ENCODE measurements at places on chromosomes 16 and 17.
A peak's percentile ranks its signal among the peaks of the same experiment; 100 is the strongest.

DNA sequence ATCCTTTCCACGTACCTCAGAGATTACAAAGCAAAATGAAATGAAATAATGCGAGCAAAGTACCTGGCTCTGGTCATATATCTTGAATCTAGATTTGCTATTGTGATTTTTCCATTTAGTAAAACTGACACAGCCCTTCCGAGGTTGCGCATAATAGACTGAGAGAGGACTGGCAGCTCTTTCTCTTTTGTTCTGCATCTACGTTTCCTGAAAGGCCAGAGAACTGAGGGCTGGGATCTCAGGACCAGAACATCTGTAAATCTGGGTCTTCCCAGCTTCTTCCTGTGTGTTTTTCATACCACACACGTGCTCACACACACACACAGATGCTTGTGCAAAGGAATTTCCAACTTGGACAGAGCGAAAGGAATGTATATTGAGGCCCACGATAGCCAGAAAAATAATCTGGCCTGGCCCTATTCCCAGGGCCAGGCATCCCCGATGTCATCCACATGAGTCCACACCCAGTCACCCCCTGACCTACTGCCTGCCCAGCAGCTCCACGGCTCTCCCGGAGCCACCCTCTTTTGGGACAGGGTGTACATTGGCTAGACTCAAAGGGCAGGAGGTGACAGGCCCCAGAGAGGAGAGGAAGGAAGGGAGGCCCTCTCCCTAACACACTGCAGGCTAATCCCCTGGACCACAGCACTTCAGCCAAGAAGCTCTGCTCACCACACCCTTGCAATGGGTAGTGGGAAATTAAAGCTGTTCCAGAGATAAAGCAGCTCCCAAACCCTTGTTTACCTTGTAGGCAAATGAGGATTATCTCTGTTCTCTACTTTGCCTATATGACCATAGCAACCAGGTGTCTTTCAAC, 41.8 kb downstream of the NOL11 start:
- no peak for DNase-seq

- no peak for DNase-seq
Observed at GRCh38 chr17:33927732-33928133, 327.4 kb upstream of the CCL2 start.

- no peak for DNase-seq
Observed at GRCh38 chr17:48711128-48711527, 11.2 kb downstream of the PRAC1 start.

DNA sequence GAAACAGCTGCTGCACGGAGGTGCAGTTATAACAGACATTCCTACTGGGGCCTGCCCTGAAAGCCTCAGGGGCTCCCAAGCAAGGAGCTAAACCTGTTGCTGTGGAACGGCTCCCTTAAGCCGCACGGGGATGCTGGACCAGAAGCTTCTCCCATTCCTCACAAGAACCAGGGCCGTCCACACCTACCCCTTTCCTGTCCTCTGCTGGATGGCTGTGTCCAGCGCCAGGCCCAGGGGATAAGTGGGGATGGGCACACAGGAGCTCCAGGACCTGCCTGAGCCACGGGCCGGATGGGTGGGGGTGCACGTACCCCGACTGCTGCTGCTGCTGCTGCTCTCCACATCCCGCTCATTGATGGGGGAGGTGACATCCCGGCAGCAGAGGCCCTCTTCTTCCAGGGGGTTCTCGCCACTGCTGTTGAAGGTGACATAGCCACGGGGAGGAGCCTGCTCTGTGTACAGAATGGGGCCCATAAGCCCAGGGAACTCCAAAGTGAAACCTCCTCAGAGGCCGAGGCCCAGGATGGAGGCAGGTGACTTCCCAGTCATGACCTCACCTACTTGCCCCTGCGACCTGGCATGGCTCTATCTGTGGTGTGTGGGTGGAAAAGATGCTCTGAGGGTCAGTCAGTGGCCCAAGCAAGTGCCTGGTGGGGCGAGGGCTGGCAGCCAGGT, 8.6 kb downstream of the NUDT16L1 start:
- no peak for DNase-seq

DNA sequence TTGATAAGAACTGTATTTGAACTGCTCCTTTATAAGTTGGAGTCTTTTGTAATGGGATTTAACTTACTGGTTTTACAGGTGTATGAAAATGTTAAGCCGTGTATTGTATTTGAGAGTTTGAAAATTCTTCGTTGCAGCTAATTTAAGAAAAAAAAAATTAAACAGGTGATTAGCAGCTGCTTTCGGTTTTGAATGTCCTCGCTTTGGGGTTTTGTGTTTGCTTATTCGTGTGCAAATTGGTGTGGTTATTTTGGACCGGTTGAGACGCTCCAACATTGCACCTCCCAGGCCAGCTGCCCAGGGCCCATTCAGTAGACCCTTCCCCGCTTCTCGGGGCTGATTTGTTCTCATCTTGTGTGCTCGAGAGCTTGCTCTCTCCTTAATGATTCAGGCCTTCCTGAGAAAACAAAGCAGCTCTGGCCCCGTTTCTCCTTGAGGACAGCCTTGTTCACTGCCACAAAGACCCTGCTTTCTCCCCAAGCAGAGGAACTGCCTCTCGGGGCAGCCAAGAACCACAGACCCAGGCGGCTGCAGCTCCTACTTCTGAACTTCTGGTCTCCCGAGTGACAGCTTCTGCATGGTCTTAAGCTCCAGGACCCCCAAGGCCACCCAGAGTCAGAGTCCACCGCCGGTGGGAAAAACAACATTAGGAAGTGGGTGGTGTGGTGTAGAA, 100.5 kb downstream of the MSI2 start:
- DNase-seq = no peak

DNA sequence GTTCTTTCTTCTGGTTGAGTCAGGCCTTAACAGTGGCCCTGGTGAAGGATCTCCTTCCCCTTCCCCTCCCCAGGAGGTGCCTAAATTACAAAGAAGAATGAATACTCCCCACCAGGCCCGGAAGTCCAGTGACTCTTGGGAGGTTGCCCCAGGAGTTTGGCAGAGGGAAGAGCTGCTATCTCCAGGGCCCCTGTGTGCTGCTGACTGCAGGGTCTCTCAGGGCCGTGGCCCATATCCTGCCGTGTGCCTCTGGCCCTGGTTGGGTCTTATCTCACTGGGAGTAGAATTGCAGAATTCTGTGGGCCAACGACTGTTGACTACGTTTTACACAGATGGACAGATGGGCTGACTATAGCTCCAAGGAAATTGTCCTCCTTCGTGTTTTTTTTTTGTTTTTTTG, 28.0 kb downstream of the AKAP1 start:
- no peak for DNase-seq

- peak; percentile 65 for DNase-seq
Observed at GRCh38 chr17:63931981-63932561, at the start of gene CD79B. CD79B (minus strand) TSS chr17:63932331; CDS start chr17:63932261, 70 bp downstream.

- no peak for DNase-seq
Observed at GRCh38 chr17:58096892-58097291, 13.7 kb downstream of the DYNLL2 start.

GRCh38 chr17:55005520-55005919, 37.0 kb downstream of the STXBP4 start:
- DNase-seq = peak; percentile 11

DNA sequence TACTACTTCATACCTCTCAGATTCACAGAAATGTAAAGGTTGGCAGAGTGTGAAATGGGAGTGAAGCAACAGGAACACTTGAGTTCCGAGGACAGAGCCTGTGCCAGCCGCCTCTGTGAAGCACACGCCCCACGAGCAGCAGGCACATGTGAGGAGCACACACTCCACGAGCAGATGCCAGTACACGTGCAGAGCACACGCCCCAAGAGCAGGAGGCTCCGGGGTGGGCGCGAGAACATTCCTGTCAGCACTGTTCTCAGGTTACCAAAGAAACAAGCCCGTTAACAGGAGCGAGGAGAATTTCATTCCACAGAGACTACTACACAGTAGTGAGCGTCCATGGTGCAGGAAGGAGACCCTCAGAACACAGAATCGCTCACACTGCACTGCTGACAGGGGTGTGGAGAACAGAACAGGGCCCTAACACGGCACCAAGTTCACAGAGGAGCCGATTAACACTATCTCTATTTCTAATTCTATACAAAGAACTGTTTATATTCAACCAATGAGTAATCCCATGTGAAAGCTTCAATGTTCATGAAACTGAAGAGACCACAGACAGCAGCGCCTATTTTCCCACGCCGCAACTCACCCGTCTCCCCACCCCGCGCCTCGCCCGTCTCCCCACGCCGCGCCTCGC, 40.1 kb downstream of the KLHDC4 start:
- no peak for DNase-seq

DNA sequence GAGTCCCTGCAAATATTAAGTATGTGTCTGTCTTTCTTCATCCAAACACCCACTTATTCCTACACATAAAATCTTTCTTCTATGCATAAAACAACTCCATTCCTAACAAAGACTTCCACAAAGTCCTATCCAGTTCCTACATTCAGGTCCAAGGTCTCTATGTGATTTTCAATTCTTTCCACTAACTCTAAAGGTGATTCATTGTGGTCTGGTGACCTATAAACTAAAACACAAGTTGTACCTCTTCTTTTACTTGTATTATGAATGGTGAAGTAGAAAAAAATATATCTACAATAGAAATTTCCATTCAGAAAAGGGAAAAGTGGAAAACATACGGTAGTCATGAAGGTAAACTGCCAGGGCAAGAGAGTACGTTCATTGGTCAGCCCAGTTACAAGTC, 56.6 kb downstream of the USP32 start:
- no peak for DNase-seq

GRCh38 chr16:64872101-64872500, 249.8 kb downstream of the CDH11 start:
- no peak for DNase-seq

DNA sequence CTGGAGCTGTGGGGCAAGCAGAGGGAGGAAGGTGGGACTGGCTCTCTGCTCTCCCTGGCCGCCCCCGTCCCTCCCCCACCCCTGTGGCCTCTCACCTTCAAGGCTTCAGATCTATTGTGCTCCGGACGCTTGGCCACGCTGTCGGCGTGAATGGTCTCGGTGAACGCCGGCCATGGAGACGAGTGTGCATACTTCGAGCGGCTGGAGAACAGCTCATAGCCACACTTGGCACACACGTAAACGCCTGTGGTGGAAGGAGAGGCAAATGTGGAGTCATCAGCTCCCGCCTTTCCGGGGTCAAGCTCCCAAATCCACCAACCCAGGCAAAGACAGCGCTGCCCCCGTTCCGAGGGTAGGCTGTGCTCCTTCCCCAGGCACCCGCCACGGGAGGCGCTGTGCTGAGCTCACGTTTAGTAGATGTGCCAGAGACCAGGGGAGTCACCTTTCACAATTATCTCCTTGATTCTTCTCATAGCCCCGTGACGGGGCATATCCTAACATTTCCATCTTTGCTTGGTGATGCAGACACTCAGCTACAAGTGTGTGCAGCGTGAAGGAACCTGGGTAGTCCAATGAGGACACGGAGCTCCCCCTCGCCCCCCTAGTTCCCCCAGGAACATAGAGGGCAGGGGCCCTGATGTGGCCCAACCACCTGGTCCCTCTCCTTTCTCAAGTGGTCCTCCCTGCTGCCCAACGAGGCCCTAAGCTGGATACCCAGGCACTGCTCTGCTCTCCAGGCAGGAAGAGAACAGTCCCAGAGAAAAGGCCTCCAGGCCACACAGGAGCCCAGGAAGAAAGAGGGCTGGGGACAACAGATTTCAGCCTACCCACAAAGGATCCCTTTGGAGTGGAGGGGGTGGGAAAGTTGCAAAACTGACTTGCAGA, 1.6 kb downstream of the MSRB1 start:
- no peak for DNase-seq

DNA sequence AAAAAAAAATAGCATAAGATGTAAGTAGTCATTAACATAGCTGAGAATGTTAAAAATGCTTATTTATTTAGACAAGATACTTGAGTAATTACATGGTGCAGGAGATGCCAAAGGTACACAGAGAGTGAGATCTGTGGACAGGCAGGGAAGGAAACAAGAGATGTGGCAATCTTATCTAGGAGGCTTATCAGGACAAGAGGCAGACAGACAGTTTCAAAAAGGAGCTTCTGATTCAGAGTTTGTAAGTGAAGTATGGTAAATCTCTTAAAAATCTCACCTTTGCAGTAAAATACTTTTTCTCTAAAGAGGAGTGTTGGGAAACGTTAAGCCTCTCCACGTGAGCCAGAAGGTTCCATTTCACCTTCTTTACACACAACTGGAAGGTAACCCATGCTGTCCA, 19.9 kb upstream of the GHDC start:
- DNase-seq = no peak

GRCh38 chr16:73584157-73584556, 536.2 kb upstream of the ZFHX3 start:
- DNase-seq = no peak

DNA sequence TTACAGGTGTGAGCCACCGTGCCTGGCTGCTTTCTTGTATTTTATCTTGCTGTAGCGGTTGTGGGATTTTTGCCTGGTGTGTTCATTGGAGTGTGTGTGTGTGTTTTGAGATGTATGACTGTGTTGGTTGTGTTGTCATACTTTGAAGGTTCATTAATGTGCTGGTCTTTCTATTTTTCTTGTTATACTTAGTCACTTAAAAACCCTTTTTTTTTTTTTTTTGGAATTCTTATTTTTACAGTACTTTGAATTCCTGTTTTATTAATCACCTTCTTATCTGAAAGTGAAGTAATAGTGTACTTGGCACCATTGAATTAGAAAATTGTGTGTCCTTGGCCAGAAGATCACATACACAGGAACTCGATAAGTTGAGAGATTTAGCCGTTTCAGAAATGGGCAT, 30.2 kb downstream of the TENT4B start:
- no peak for DNase-seq

DNA sequence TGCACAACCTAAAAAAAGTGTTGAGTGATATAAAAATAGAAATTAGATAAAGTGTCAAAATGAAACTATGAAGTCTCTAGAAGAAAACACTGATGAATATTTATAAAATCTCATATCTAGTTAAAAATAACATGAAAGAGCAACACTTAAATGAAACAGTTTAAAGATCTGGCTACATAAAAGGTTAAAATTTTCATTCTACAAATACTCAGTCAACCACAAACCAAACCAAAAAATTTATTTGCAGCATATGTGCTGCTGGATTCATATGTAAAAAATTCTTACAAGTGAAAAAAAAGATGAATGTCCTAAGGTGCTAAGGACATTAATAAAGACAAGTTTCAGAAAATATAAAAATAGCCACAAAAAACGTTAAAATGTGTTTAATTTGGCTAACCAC, 22.6 kb upstream of the CDYL2 start:
- no peak for DNase-seq
